A549 treated with GW870086 at 1 μM for 4 hours (cell line): ENCODE measurements at places on chromosomes 5 and 9. TPM values are rescaled to one million over a fixed set of nuclear protein-coding genes. Genes with fewer than 3 reads are reported as not detected.

Gene ETF1
- total RNA-seq, result 126 to 138 TPM (median 132 TPM) in 5 replicates

Gene MOB3B
- 7.2 to 11.0 TPM (median 9.6 TPM) in 5 replicates for total RNA-seq

Gene NSG2
- 0.25 TPM in 1 of 5 replicates, not detected in the others for total RNA-seq

Gene F2RL1
- 220 to 283 TPM (median 272 TPM) in 5 replicates for total RNA-seq

Gene GABRA6
- not detected in 5 replicates for total RNA-seq

Gene CETN3
- total RNA-seq, result 20.1 to 29.3 TPM (median 24.1 TPM) in 5 replicates
